ENCODE measurements at places on chromosomes 4 and X. TPM values are rescaled to one million over a fixed set of nuclear protein-coding genes. Genes with fewer than 3 reads are reported as not detected.

Gene DKK2
- polyA plus RNA-seq, result not detected

Gene WDR45
- 49.5 TPM for polyA plus RNA-seq

Gene COL25A1
- polyA plus RNA-seq, result not detected

Gene MAP3K15
- polyA plus RNA-seq, result 0.69 TPM

Gene ASMT
- polyA plus RNA-seq, result not detected

Gene SLBP
- polyA plus RNA-seq, result 34.0 TPM

Gene MTMR8
- 1.8 TPM for polyA plus RNA-seq

Gene SHROOM2
- 1.8 TPM for polyA plus RNA-seq

Gene DGAT2L6
- polyA plus RNA-seq, result not detected

Gene GYG2
- 3.2 TPM for polyA plus RNA-seq

Gene TASL
- 1.8 TPM for polyA plus RNA-seq

Gene TMEM164
- 10.8 TPM for polyA plus RNA-seq

Gene GAGE12F
- not detected for polyA plus RNA-seq

Gene FOXO4
- polyA plus RNA-seq, result 14.7 TPM

Gene SSX7
- not detected for polyA plus RNA-seq

Gene KIF4A
- polyA plus RNA-seq, result 5.5 TPM

Gene TLR10
- not detected for polyA plus RNA-seq

Gene RS1
- polyA plus RNA-seq, result 0.01 TPM

Gene L1CAM
- 2.4 TPM for polyA plus RNA-seq

Gene SSX4B
- not detected for polyA plus RNA-seq

Gene CFAP47
- not detected for polyA plus RNA-seq

Gene CTAG1A
- not detected for polyA plus RNA-seq

Gene TIMM17B
- 63.1 TPM for polyA plus RNA-seq

Gene SCML2
- polyA plus RNA-seq, result 0.60 TPM

Gene BBS7
- polyA plus RNA-seq, result 8.4 TPM

Gene ARAF
- polyA plus RNA-seq, result 34.9 TPM

Gene AFP
- not detected for polyA plus RNA-seq

Gene PIGA
- polyA plus RNA-seq, result 8.0 TPM

Gene MCUB
- 7.2 TPM for polyA plus RNA-seq

Gene CT45A3
- polyA plus RNA-seq, result not detected

Gene GALNTL6
- 0.29 TPM for polyA plus RNA-seq

Gene NUDT11
- polyA plus RNA-seq, result 1.1 TPM

Gene RAB28
- 18.7 TPM for polyA plus RNA-seq

Gene TMEM156
- polyA plus RNA-seq, result 9.1 TPM

Gene RGN
- 0.42 TPM for polyA plus RNA-seq

Gene OTUD6A
- not detected for polyA plus RNA-seq

Gene TSPAN6
- 34.2 TPM for polyA plus RNA-seq

Gene SMR3B
- polyA plus RNA-seq, result not detected

Gene FGFBP1
- 10.6 TPM for polyA plus RNA-seq

Gene TBX22
- polyA plus RNA-seq, result not detected

Gene ABCD1
- polyA plus RNA-seq, result 12.8 TPM

Gene ZNF630
- polyA plus RNA-seq, result 1.8 TPM

Gene SSX2B
- not detected for polyA plus RNA-seq

Gene GPC4
- polyA plus RNA-seq, result 2.3 TPM

Gene ASB9
- 3.7 TPM for polyA plus RNA-seq

Gene DUX4
- polyA plus RNA-seq, result not detected

Gene CT45A2
- not detected for polyA plus RNA-seq

Gene P2RY8
- polyA plus RNA-seq, result 15.0 TPM

Gene SPANXC
- not detected for polyA plus RNA-seq

All from sigmoid colon (tissue), 7 donors.